ENCODE measurements at places on chromosomes 6 and 20.

DNA sequence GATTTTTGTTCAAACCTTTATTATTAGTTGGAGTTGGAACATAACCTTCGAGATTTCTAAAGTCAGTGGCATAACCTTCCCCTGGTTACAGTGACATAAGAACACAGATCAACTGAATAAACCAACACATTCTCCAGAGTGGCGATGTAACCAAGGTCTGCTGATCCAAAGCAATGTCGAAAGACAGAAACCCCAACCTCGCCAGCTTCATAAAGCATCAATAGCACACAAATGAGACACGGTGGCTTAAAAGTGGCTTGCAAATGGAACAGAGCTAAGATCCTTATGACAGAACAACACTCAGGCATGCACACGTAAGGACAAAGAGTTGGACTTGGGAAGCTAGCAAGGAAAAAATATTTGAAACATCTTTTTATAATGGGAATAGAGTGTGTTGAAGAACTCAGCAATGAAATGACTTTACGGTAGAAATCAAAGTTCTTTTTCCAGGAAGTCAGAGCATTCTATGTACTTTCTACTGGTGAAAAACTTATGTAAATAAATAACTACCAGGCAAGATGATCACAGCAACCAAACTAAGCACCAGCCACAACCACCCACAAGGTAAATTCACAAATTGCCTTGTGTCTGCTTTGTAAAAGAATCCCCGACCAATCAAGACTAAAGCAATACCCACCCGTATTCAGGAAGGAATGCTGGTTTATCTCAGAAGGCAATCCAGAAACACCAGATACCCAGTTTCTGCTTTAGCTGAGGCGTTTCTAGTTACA lies 61.0 kb upstream of the NHSL1 start:
- DNase-seq: no peak

- DNase-seq: no peak
Observed at GRCh38 chr20:47679462-47679861, 105.8 kb downstream of the SULF2 start.

- DNase-seq: no peak
Observed at GRCh38 chr20:37901654-37902503, 1.0 kb upstream of the VSTM2L start.

GRCh38 chr20:33408716-33409654 lies 7.7 kb upstream of the CDK5RAP1 start:
- no peak for DNase-seq

- no peak for DNase-seq
Observed at GRCh38 chr6:49430187-49430586, 32.9 kb downstream of the MMUT start.

DNA sequence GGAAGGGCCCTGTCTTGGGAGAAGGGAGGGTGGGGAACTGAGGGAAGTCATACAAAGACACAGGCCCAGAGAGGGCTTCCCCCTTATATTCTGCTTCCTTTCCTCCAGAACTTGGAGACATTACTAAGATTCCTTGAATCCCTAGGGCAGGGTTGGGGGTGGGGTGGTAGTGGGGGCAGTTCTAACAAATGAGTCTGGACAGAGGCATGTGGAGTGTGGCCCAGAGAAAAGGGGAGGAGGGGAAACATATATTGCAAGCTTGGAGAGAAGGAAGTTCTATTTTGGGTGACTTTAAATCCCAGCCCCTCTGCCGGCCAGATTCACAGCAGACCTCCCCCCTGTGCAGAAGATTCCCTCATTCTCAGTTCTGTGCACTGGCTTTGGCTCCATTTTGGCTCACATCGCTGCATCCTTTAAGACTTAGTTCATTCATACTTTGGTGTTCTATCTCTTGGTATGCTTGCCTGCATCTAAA lies 43.7 kb downstream of the DAAM2 start:
- DNase-seq: no peak

- no peak for DNase-seq
Observed at GRCh38 chr6:144395826-144396225, 110.7 kb downstream of the UTRN start.

GRCh38 chr6:83443516-83443915 lies 12.7 kb upstream of the ME1 start:
- no peak for DNase-seq

DNA sequence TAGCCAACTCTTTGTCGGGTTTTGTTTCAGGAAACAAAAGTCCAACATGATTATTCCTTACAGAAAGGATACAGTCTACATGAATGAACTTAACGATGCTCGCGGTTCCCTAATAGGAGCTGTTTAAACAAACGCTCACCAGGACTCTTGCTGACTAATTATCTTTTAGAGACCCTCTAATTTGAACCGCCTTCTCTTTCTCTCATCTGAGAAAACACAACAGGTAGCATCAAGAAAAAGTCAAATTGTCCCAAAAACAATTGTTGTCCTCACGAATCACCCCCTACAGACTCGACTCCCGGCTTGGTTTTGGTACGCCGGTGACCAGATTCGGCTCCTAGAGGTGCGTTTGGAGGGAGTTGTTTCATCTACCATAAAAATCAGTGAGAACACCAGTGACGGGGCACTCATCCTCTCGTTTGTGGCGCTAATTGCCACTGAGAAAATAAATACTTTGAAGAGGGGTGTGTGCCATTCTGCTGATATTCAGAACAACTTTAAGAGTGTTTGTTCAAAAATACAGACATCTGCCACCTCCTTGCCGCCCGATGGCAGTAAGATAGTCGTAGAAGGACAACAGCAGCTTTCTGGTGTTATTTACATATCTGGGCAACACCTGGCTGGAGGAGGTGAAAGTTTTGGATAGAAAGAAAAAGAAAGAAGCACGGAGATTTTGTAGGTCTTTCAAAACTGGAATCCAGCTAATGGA lies 1.1 kb upstream of the SIM1 start:
- DNase-seq: no peak

- no peak for DNase-seq
Observed at GRCh38 chr6:169156108-169156792, 97.4 kb downstream of the THBS2 start.

GRCh38 chr6:81401970-81402690 lies 350.4 kb downstream of the TENT5A start:
- DNase-seq: no peak

- no peak for DNase-seq
Observed at GRCh38 chr6:150347845-150348244, 21.0 kb upstream of the IYD start.

GRCh38 chr6:54865091-54865631 lies 18.6 kb downstream of the FAM83B start:
- DNase-seq: no peak

GRCh38 chr20:59931511-59932312 lies 1.7 kb downstream of the SYCP2 start:
- DNase-seq: no peak

GRCh38 chr6:101454106-101454676 lies 60.7 kb downstream of the GRIK2 start:
- no peak for DNase-seq

- no peak for DNase-seq
Observed at GRCh38 chr6:36195471-36196112, 952 bp upstream of the BRPF3 start.

GRCh38 chr20:63552481-63553249 lies 1.3 kb upstream of the FNDC11 start:
- DNase-seq: no peak

- no peak for DNase-seq
Observed at GRCh38 chr6:40427196-40427595, 160.0 kb downstream of the LRFN2 start.

DNA sequence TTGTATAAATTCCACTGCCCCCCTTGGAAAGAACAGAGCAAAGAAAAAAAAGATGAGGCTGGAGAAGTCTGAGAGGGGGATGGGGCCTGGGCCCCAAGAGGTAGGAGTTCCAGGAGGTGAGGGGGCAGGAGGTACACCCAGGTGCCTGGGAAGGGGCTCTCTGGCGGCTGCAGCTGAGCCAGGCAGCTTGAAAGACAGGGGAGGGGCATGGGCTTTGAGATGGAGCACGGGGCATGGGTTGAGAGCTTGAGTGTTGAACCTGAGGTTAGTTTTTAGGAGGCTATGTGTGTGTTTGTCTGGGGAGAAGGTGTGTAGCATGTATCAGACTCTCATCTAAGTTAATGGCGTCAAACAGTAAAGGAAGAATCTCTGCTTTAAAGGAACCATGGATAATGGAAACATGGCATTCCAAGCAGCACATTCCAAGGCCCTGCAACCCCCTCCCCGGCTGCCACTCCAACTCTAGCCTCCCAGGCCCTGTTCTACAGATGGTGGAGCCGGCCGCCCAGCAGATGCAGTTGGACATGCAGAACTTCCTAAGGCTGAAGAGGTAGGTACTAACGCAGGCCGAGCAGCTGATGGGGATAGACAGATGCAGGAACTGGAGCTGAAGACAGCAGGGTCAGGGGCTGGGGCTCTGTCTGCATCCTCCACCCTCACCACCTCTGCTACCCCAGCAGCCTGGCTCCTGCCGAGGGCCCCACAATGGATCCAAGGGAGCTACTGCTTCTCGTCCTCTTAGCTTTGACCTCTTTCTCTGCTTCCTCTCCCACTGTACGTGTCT lies 42.1 kb downstream of the MDFI start:
- DNase-seq: no peak

DNA sequence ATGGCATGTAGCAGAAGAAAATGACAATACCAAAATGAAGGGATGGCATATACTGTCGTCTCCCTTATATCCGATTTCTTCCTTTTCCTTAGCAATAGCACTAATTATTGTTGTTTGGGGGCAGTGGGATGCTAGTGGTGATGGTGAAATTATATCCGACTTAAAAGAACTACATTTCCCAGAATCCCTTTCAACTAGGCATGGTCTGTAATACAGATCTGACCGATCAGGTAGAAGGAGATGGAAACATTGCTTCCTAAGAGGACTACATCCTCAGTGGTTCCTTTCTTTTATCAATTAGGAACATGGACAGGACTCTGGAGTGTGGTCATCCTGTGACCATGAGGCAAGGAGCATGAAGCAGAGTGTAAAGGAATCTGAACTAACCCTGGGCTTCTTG lies 532.6 kb downstream of the CBLN4 start:
- DNase-seq: no peak

DNA sequence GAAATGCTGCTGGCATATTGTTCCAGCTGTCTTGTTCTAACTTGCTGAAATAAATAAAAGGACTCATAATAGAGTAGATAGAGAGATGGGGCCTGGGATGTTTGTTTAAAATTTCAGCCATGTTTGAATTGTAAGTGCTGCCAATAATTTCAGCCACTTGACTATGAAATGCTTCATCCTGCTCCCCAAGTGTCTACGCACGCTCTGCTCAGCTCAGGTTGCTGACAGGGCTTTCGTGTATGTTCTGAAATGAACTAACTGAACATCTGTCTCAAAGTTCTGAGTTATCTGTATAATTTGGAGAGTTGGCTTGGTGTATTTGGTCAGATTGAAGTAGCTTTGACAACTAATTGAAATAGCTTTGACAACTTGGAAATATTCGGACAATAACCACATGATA lies 387.8 kb downstream of the BMP2 start:
- DNase-seq: no peak

- no peak for DNase-seq
Observed at GRCh38 chr6:165986311-165986913, 181.2 kb downstream of the TBXT start.

DNA sequence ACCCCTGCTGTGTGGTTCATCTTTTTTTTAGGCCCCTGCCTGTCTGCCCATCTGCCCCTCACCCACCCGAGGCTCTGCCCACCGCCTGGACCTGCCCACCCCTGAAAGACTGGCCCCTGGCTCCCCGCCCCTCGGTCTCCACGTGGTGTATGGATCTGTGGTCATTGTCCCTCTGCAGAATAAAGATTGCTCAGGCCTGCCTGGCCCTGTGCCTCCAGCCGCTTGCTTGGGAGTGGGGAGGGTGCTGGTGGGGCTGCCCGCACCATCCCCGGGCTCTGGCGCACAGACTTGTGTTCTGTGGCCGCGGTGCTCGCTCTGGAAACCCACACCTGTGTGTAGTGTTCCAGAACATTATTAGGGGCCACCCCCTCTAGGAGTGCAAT lies 1.6 kb downstream of the MAP1LC3A start:
- no peak for DNase-seq

All from stimulated activated CD4-positive, alpha-beta T cell treated with anti-CD3 and anti-CD28 coated beads, Interleukin-1b, Interleukin-23, amount 100 ng/mL, for 1 hour (primary cell).